DND-41 (cell line): ENCODE measurements at places on chromosomes 3 and 15.

GRCh38 chr3:178802993-178803693 is 266.9 kb downstream of the KCNMB2 start:
- no peak for DNase-seq

DNA sequence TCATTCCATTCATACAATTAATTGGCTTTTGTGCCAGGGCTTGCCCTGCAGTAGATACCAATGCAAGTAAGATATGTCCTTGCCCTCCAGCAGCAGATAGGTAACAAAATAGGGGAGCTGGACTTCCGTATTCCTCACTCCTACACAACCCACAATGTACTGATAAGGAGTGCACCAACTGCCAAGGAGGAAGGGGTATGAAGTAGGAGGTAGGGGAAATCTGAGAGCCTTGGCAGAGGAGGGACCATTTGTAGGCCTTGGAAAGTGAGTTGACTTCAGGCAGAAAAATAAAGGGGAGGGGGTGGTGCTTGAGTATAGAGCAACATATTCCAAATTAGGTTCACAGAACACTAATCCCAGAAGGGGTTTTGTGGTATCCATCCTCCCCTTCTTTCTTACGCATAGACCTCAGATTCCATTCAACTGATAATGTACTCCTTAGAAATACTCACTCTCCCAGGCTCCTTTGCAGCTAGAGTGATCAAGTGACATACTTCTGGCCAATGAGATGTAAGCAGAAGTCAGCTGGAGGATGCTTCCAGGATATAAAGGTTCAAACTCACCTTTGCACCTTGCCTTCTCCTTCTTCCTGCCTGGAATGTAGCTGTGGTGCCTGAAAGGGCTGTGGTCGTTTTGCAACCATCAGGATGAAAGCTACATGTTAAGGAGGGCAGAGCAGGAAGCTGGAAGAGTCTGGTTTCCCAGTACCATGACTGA is 127.1 kb upstream of the SMAD3 start:
- DNase-seq: no peak

GRCh38 chr3:53196575-53197407 is 35.8 kb downstream of the PRKCD start:
- no peak for DNase-seq

DNA sequence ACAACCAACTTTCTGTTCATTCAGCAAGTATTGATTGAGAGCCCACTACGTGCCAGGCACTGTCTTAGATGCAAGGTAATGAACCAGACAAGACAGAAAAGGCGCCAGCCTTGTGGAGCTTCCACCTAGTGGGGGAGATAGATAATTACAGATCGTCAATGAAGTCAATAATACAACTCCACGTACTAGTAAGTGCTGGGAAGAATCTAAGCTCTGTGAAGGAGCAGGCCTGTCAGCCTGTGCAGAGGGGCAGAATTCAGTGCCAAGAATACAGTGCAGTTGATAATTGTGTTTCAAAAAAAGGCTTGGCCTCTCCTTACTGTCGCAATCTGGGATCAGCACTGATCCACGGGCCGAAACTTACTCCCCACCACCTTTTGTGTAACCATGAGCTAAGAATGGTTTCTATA is 186.3 kb downstream of the FEZF2 start:
- DNase-seq: no peak

- peak; percentile 12 for DNase-seq
Measured at GRCh38 chr3:28050885-28051284, 190.5 kb upstream of the CMC1 start.

DNA sequence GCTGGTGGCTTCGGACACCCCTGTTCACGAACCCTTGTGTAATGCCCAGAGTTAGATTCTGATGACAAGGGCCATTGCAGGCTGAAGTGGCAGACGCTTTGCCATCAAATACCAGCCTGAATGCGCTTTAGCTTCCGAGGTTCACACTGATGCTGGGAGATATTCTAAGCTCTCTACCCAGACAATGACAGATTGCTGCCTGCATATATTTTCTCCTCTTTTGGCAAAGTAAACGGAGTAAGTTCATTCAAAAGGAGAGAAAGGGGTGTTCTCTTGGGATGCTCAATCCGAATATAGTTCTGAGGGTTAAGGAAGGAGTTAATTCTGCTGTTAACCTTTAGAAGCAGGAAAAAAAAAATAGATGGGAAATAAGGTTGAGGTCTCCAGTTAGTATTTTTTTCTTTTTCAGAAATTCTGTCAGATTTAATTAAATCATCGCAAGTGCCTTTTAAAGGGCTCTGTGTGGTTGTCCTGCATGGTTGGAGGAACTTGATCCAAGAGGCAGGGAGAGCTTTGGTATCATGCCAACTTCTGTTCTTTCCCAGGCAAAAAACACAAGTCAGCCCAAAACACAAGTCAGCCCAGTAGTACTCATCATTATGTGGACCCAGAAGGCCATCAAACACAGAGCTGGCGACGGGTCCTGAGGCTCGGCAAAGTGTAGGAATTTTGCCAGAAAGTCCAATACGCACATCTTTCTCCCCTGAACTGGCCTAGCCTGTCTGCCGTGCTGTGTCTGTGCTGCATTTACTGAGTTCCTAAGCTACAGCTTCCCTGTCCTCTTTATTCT is 70.9 kb upstream of the ST8SIA2 start:
- no peak for DNase-seq

- DNase-seq: no peak
Measured at GRCh38 chr3:190359813-190360212, 28.1 kb upstream of the CLDN16 start.

GRCh38 chr3:27290760-27291159 is 78.4 kb downstream of the NEK10 start:
- DNase-seq: no peak

GRCh38 chr3:53938645-53939044 is 47.0 kb upstream of the SELENOK start:
- peak; percentile 39 for DNase-seq

GRCh38 chr3:23806534-23807423 is 1.0 kb downstream of the UBE2E1 start:
- peak; percentile 39 for DNase-seq

DNA sequence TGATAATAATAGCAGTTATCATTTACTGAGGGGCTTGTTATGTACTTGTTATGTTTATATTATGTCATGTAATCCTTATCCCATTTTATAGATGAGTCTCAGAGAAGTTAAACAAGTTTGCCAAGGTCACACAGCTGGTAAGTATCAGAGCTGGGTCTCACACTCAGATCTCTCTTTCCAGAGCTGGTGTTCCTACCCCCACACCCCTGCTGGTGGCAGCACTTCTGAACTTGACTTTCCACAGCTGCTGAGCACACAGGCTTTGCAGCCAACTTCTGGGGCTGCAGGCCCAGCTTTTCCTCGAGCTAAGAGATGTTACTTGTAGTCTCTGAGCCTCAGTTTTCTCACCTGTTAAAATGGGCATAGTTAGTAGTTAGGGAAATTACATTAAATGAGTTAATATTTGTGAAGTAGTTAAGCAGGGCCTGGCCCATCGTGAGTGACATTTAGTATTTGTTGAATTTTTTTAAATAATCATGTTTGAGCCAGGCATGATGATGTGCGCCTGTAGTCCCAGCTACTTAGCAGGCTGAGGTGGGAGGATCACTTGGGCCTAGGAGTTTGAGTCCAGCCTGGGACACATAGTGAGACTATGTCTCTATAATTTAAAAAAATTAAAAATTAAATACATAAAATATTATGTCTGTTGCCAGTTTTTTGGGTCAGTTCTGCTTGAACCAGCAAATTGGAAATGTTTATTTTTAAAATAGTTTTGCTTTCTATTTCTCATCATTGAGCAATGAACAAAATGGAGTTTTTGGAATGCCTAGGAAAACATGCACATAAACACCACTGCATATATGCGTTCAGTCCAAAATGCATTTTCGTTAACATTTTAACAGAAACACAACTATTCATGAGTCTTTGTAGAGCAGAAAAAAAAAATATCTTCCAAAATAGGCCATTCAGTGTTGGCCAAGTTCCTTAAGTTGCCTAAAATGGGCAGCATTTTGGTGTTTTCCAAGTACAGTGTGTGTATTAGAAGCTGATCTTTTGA is 87.3 kb downstream of the SMAD6 start:
- peak; percentile 37 for DNase-seq

DNA sequence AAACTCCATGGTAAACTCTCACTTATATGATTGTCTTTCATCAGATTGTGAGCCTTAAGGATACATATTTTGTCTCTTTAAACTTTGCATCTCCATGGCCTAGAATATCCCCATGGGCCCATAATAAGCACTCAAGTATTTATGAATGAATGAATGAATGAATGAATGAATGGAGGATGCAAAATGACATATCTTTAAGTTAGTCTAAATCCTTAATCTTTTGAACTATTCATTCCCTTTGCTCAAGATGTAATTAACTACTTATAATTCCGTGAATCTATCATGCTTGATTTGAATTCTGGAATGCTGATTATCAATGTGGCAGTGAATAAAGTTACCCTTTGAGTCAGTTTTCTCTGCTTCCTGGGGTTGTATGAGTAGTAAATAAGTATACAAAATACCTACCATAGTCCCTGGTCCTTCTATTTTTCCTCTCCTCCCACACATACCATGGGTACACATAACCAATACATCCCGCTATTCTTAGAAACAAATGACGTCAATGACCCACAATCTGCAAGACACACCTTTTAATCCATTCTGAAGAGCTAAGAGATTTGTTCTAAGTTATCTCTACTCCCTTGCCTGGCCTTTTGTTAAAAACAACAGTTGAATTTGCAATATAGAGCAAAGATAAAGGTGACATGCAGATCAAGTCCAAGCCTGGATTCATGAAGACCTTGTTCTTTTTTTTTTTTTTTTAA is 94.5 kb downstream of the FBN1 start:
- no peak for DNase-seq

DNA sequence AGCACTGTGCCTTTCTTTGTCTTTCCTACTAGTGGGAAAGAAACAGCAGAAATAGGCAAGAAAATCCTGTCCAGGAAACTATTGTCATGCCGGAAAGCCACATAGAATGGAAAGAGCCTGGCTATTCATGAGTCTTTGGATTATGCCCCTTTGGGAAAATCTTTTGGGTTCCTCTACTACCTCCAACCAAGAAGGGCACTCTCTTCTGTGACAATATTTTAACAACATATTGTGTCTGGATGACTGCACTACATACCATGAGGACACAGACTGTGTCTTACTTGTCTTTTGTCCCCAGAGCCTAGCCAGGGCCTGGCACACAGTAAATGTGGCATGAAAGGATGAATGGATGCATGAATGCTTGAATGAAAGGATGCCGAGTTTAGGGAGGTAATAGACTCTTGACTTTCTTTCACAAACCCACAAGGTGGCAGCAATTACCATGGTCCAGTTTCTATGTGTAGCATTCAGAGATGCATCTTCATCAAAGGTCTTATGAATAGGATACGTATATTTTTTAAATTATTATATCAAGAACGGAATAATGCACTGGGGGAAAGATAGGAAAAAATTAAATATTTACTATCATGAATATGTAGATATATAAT is 30.3 kb downstream of the ARL14 start:
- DNase-seq: peak; percentile 52

- DNase-seq: no peak
Measured at GRCh38 chr3:38497031-38497430, 891 bp downstream of the EXOG start.

DNA sequence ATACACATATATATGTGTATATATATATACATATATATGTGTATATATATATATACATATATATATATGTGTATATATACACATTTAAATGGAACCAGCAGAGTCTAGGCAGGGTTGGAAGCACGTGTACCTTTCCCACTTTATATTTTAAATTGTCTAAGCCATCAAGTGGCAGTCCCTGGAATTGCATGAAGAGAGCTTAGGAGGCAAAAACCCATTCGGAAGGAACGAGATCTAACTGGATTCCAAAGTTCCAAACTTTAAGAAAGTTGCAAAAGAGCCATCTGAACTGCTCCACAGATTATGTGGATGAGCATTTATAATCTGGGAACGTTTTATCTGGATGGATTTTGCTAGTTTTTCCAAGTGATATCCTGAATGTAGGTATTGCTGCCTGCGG is 186.5 kb downstream of the FOXP1 start:
- no peak for DNase-seq

DNA sequence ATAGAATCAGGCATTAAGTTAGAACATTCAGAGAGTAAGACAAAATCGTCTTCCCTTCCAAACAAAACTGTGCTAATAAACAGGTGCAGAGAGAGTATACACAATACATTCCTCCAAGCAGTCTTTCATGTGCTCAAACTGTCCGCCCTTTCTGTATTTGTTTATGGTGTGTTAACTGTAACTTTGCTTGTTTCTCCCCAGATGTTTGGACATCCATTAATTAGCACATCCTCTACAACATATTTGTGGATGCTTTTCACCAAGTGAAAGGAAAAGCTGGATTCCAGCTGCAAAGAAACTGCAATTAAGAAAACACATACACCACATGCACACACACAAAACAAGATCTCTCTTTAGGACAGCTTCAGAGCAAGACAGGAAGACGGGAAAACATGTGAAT is 912.6 kb downstream of the NTRK3 start:
- DNase-seq: no peak

DNA sequence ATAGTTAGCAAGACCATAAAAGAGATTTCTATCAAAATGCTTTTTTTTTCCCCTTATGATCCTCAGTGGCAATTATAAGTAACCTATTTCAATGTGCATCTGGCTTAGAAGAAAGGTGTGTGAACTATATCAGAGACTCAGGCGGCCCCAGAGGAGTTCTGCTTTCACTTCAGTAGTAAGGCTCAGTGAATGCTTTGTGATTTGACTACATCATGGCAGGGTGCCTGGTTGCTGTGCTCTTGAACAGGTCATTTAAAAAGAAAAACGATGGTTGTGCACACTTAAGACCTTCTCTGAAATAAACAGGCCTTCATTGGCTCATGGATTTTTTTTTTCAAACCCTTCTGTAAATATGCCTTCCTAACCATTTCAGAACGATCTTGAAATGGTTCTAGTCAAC is 400.4 kb upstream of the RARB start:
- no peak for DNase-seq

DNA sequence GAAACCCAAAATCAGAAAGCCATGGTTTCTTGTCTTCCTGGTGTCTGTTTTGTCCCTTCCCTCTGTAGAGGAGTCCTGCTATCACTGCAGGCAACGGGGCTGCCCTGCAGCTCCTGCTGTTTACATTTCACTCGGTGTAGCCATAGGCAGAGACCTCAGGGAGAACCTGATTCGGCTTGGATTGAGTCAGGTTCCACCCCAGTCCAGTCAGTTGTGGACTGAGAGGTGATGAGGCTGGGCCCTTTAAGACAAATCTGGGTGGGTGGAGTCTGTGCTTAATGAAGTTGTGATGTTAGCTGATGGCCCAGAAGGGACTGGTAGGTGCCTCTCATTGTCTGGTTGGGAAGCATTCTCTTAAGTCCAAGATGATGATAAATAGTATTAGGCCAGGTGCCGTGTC is 35.7 kb downstream of the FLNB start:
- DNase-seq: no peak

DNA sequence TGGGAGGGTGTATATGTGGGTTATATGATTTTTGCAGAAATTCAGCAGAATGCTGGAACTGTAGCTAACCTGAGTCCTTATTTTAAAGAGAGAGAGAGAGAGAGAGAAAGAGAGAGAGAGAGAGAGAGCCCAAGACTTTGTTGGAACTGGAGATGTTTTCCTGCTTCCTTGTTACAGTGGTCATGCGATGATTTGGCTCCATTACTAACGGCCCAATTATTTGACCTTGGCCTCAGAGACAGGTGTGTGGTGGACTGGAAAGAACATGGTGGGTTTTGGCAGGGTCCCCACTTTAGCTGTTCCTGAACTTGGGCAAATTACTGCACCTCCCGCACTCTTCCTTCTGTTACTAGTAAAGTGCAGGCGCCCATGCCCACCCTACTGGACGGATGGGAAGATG is 14.8 kb upstream of the ACSBG1 start:
- no peak for DNase-seq
